ENCODE measurements at places on chromosomes 11 and 22. TPM values are rescaled to one million over a fixed set of nuclear protein-coding genes. Genes with fewer than 3 reads are reported as not detected.

Gene C11orf91
- total RNA-seq, result 0.49 TPM

Gene TMEM138
- 69.7 TPM for total RNA-seq

Gene IFITM10
- total RNA-seq, result not detected

Gene ANO1
- total RNA-seq, result not detected

Gene CDCA5
- total RNA-seq, result 3.4 TPM

Gene SULT4A1
- not detected for total RNA-seq

Gene OLFML1
- total RNA-seq, result not detected

Gene OR5D18
- total RNA-seq, result not detected

Gene TRIM49
- not detected for total RNA-seq

Gene DPP3
- total RNA-seq, result 63.3 TPM

Gene INSC
- total RNA-seq, result not detected

Gene OR8D1
- total RNA-seq, result not detected

Gene OR5AR1
- not detected for total RNA-seq

Gene OR5B21
- total RNA-seq, result 0.71 TPM

Gene H19
- not detected for total RNA-seq

Gene SLC2A11
- total RNA-seq, result 24.0 TPM

Gene OR51B2
- not detected for total RNA-seq

Gene GRK3
- total RNA-seq, result 66.6 TPM

Gene LRRC74B
- not detected for total RNA-seq

Gene FOSL1
- 1.4 TPM for total RNA-seq

Gene TRIM48
- total RNA-seq, result not detected

Gene LSP1
- 301 TPM for total RNA-seq

Gene MS4A4E
- total RNA-seq, result not detected

Gene MOGAT2
- total RNA-seq, result 0.22 TPM

Gene MMP12
- total RNA-seq, result not detected

Gene GPR83
- 0.16 TPM for total RNA-seq

Gene HSD17B12
- 56.8 TPM for total RNA-seq
